Fibroblast of skin of abdomen (primary cell): ENCODE measurements at places on chromosomes 16 and 17.
A peak's percentile ranks its signal among the peaks of the same experiment; 100 is the strongest.

DNA sequence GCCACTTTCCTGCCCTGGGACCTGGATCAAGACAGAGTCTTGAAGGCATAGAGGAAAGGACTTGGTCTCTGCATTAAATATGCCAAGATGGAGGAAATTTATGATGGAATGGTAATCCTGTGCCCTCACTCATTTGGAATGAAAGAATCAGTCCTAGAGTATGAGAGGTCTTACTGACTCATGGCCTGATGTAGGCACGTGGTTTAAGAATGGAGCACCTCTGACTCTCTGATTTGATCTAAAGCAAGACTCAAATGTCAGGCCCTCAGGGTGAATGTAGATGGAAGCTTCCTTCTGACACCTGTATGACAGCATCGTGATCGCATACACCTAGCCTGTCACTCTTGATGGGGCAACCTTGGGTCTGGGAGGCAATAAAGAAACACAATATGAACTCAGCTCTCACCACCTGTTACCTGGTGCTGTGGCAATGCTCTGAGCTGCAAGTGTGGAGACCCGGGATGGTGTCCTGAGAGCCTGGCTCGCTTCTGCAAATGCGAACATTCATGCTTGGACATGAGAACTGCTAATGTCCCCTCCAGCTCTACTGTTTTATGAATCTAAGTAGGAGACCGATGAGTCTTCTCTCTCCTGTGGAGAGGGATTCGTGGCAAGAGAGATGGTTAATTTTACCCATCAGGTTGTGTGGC lies 229.9 kb downstream of the ABCC12 start:
- DNase-seq, result peak; percentile 13

DNA sequence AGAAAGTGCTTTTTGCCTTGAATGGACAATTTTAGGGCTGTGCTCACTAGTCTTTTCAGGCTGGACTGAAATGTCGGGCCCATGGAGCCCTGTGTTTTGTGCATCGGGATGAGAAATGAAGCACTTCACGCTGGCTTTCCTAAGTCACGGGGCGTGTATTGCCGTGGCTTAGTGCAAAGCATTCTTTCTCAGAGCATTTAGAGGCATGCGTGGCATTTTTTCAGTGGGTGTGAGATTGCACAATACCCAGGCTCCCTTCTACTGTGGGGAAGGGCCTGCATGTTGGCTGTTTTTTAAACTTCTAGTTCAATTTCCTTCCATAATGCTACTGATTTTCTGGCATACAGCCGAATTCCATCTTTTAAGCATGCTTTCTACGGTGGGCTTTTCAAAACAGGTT lies 12.6 kb upstream of the POLR3E start:
- DNase-seq, result peak; percentile 54

DNA sequence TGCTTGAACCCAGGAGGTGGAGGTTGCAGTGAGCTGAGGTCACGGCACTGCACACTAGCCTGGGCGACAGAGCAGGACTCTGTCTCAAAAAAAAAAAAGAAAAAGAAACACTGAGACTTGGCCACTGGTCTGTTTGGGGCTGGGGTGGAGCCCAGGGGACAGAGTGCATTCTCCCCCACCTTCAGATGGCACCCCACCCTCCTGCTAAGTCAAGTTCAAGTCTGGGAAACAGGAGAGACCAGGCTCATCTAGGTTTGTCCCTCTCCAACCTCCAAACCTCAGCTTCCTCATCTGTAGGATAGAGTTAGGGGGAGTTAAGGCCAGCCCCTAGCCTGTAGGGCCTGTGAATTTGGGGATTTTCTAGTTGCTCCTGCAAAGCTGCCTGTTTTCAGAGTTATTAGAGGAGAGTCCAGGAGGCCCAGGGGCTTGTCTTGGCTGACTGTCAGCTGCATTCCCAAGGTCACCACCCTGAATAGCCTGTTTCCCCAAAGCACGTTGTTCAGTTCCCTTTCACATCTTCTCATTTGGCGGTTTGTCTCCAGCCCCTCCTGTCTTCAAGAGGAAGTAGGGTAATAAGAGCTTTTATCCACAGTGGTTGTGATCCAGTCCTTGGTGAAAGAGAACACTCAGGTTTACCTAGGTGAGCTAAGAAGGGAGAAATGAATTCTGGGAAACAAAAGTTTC lies 2.2 kb downstream of the MT3 start:
- DNase-seq, result no peak

DNA sequence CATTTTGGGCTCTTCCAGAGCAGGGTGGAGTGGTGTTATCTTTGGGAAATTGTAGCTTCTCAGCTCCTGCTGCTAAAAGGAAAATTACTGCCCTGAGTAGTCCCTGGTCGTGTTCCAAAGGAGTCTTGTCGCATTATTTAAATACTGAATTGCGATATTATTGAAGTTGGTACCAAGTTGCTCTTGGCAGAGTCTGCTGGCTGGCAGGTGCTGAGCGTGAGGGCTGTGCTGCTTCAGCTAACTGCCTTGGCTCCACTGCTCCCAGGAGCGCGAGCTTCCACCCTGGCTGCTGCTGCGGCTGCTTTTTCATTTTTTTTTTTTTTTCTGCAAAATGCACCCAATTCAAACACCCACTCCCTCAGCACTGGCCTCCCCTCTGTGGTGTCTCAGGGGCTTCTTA lies 289.8 kb downstream of the MAF start:
- DNase-seq, result no peak

DNA sequence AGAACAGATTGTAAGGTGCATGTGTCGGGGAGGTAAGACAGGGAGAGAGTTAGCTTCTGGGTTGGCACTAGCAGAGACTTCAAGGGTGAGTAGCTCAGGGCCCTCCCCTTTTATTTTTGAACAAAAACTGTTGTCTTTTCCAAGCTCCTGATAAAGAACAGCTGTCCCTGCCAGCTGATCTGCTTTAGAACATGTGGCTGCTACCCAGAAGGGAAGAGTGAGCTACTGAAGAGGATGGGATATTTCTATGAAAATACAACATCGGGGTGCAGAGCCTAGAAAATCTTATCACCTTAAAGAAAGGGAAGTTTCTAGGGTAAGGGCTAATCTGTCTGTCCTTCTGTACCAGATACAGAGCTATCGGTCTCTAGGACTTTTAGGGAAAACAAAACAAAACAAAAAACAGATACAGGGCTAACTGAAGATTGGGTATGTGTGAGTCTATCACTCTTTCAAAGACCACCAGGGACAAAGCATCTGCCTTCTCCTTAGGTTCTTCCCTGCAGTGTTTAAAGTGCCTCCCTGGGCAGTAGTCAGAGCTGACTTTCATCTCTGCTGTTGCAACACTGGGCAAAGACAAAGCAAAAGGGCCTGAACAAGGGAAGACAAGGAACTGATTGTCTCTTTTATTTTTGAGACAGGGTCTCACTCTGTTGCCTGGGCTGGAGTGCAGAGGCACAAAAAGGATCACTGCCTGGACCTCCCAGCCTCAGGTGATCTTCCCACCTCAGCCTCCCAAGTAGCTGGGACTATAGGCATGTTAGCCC lies 5.0 kb upstream of the DHRS13 start:
- DNase-seq, result no peak
